ENCODE measurements at places on chromosomes 5 and 9.

DNA sequence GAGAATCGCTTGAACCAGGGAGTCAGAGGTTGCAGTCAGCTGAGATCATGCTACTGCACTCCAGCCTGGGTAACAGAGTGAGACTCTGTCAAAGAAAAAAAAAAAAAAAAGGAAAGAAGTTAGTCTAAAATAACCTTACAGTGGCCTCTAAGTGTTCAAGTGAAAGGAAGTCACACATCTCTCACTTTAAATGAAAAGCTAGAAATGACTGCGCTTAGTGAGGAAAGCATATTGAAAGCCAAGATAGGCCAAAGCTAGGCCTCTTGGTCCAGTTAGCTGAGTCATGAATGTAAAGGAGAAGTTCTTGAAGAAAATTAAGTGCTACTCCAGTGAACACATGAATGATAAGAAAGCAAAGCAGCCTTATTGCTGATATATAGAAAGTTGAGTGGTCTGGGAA lies 38.1 kb downstream of the ITGA1 start:
- DNase-seq, result no peak

DNA sequence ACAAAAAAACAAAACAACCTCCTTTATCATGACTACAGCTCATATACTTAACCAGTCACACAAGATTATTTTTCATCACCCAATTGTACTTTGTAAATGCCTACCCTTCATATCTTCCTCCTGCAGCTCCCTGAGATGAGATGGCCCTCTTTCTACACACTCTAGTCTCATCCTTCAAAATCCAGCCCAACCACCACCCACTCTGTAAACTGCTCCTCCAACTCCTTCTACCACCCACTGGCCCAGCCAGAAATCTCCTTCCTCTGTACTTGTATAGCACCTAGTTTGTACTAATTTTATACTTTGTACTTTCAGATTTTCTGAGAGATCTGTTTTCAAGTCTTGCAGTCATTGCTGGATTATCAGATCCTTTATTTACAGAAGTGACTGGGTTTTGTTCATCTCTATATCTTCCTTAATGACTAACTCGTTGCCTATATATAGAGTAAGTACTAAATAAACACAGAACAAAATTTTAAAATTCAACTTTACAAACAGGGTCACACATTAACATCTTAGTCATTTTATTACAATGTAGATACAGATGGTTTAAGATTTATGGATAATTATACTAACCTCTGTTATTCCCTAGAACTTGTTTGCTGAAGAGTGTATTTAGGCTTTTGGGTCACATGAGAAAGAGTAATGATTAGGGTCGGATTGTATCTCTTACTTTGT lies 155.7 kb downstream of the NFIB start:
- DNase-seq, result no peak

GRCh38 chr5:168039566-168040248 lies 251.7 kb upstream of the WWC1 start:
- no peak for DNase-seq

- no peak for DNase-seq
Measured at GRCh38 chr5:52453176-52453575, 334.5 kb upstream of the ITGA1 start.

DNA sequence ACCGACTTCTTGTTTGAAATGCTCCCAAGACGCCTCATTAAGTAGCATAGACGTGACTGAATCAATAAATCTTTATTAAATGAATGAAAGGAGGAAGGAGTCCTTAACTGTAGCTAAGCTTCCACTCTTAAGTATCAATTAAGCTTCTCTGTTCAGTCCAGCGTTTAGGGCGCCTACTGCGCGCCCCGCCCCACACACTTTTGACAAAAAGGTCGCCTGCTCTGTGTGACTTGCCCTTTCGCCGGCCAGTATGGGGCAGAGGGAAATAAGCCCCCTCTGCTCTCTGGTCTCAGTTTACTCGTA lies 662 bp upstream of the DOLPP1 start:
- no peak for DNase-seq

DNA sequence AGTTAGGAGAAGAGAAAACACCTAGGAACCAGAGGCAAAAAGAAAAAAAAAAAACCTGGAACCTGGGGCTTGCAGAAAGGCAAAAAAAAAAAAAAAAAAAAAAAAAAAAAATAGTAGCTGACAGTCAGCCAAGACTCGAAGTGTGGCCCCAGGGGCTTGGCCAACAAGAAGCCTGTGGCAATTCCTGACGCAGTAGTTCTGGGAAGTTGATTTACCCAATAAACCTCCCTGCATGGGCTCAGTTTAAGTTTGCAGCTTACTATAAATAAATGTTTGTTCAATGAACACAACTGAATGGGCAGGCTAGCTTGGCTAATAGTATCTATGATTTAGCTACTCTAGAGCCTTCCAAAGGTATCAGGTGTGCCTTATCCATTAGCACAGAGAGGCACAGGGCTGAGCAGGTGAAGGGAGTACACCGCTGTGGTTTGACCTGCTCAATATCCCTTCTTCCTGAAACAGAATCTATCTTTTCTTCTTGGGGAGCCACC lies 21.3 kb upstream of the GLRX start:
- DNase-seq, result no peak

- no peak for DNase-seq
Measured at GRCh38 chr9:115640887-115641286, 512.7 kb upstream of the PAPPA start.

DNA sequence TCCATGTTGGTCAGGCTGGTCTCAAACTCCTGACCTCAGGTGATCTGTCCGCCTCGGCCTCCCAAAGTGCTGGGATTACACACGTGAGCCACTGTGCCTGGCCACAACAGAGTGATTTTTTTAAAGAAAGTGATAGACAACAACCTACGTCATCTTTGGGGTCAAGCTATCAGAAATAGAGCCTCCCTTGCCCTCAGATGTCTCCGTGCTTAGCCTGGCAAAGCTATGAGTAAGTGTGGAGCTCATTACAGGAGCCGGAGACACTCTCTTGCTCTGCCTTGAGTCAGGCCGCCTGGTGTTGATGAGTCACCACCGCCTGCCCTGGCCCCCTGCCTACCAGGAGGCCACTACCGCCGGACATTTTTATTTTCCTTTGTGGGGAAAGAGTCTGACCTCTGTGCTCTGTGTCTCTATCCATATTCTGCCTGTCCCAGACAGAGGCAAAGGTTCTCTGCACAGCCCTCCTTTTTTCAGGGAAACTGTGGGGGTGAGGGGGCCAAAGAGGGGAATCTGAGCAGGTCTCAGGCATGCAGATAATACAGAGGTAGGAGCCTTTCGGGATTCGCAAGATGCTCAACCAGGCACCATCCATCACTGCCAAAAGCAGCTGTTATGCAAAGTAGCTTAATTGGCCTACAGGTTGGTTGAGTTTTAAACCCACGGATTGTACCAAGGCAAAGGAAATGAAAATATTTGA lies 123.7 kb upstream of the CPEB4 start:
- DNase-seq, result no peak

- DNase-seq, result no peak
Measured at GRCh38 chr5:2172471-2172870, 289.7 kb upstream of the IRX4 start.

- DNase-seq, result no peak
Measured at GRCh38 chr5:9140202-9140601, 405.7 kb downstream of the SEMA5A start.

- no peak for DNase-seq
Measured at GRCh38 chr9:72333197-72333596, 31.8 kb downstream of the ZFAND5 start.

DNA sequence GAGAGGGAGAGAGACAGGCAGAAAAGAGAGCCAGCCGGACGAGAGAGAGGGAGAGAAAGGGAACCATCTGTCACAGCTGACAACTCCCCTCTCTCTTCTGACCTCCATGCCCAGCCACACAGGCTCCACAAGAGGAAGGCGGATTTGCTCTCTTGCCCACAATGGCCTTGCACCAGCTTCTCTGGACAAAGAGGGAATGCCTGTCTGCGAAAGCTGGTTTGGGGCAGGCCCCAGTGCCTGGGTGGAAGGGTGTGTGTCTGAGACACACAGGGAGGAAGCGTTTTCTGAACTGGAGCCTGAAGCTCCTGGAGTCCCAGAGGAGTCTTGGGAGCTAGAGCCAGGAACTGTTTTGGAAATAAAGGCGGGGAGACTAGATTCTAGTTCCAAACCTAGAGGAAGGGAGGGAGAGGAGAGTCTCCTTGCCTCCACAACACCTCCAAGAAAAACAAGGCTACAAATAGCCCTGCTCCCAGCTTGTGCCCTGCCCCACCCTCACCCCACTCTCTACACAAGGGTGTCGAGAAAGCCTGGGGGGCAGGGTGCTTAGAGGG lies 12.5 kb downstream of the C1QTNF2 start:
- no peak for DNase-seq

GRCh38 chr5:134437847-134438581 lies 26.3 kb upstream of the CDKN2AIPNL start:
- no peak for DNase-seq

GRCh38 chr5:66367814-66368541 lies 223.9 kb downstream of the SREK1 start:
- DNase-seq, result no peak

- no peak for DNase-seq
Measured at GRCh38 chr5:169204788-169205400, 96.0 kb downstream of the SLIT3 start.

DNA sequence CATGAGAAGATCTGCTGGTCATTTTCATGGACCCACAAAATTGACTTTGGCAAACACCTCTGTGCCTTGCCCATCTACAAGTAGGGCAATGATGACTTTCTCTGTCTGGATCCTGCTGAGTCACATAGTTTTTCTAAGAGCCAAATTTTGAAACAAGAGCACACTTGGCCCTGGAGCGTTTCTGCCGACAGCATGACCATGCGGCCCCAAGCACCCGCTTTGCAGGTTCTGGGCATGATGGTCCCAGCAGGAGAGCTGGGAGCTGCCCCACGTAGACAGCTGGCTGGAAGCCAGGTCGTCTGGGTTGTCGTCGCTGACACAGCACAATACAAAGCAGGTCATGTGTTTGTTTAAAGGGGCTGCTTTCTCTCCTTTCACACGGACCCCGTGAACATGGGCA lies 159.8 kb downstream of the SYK start:
- no peak for DNase-seq

- no peak for DNase-seq
Measured at GRCh38 chr9:111874500-111874899, 22.1 kb upstream of the UGCG start.

- no peak for DNase-seq
Measured at GRCh38 chr5:135828782-135829127, 5.7 kb upstream of the SLC25A48 start.

DNA sequence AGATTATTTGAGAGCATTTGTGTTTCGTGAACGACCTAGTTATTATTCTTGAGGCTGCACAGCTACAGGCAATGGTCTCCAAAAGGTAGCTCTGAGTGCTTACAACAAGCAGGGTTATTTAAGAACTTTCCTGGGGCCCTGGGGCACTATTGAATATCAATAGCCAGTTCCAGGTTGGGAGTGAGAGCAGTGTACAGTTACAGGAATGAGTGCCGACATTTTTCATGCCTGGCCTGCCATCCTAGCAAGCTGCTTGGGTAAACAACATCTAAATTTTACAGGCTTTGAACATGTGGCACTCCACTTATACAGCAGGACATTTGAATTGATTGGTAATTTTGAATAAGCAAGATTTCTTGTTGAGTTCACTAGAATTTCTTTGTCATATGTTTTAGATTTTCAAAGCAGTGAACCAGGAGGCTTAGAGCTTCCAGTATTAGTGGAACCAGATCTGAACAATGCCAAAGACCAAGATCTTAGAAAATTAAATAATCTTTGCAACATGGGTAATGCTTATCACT lies 171.9 kb upstream of the GDNF start:
- no peak for DNase-seq

GRCh38 chr5:168858994-168859393 lies 279.8 kb upstream of the PANK3 start:
- DNase-seq, result no peak

- DNase-seq, result no peak
Measured at GRCh38 chr9:132943651-132944293, 644 bp downstream of the TSC1 start.

DNA sequence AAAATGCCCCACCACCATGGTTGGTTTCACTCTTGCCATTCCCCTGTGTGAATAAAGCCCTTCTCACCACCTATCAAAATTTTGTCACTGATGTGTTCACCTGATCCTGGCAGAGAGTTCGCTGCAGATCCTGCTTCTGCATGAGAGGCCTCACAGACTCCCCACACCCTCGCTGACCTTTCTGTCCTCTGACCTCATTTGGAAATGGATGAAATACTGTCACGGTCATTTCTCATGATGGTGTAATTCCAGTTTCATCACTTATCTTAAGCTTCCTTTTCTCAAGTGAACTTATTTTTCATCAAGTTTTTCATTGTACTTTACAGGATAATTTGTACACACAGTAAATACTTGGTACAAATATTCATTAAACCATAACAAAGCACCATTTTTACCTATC lies 131.3 kb downstream of the FRMD3 start:
- DNase-seq, result no peak

DNA sequence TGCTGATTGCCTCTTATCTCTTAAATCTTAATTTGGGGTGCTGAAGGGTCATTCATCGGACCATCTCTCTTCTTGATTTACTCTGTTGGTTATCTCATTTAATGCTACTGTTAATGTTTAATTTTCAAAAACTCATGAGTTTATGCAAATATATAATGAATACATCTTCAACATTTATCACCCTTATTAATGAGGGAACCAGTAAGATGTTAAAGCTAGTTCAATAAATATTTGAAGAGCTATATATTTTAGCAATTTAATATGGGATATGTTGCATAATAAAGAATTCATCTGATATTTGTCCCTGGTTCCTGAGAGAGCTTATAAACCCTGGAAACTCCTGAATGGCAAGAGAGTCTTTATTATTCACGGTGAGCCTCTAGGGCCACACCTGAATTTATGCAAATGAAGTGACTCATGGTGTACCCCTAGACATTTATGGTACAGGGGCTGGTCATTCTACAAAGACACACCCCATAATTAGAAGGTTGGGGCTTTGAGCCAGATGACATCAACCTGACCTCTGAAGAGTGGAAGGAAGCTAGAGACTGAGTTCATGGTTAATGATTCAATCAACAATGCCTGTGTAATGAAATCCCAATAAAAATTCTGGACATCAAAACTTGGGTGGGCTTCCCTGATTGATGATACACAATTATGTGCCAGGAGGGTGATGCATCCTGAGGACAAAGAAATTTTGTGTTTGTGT lies 339.5 kb upstream of the ZNF608 start:
- DNase-seq, result no peak

DNA sequence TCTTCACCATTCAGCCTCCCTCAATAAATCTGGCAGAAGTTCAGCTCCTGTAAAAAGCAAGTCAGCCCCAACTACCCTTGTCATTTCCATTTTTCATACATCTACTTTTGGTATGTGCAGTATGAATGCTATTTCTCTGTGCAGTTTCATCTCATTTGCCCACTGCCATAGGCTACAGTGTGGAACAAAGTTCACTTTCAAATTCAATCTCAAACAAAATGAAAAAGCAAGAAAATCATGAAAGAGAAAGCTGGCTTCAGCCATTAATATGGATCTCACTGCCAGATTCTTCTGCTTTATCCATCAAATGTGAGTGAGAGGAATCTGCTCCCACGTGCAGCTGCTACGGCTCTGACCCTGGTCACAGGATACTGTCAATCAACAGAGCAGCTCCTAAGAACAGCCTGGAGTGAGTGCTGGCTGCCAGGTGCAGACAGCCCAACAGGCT lies 494.2 kb downstream of the ZNF608 start:
- DNase-seq, result no peak
